ENCODE measurements at places on chromosomes 2 and 18.
A peak's percentile ranks its signal among the peaks of the same experiment; 100 is the strongest.

DNA sequence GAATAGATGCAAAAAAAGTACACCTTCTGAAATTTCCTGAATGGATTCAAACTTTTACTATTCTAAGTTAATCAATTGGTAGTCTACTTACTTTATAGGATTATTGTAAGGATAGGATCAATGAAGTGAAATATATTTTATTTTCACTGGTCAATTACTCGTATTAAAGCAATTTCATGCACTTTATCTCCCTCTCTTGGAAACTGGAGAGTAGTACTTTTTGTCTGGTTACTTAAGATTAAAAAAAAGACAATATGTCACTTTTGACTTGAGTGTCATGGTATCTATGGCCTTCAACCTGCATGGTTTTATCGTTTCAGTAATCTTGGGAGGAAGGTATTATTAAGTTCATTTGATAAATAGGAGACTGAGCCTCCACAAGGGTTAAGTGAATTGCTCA lies 1.0 kb upstream of the KYNU start:
- no peak for DNase-seq

GRCh38 chr2:59339837-59340207 lies 1098.7 kb upstream of the FANCL start:
- DNase-seq, result no peak

GRCh38 chr2:173831312-173832229 lies 133.6 kb downstream of the SP3 start:
- no peak for DNase-seq

DNA sequence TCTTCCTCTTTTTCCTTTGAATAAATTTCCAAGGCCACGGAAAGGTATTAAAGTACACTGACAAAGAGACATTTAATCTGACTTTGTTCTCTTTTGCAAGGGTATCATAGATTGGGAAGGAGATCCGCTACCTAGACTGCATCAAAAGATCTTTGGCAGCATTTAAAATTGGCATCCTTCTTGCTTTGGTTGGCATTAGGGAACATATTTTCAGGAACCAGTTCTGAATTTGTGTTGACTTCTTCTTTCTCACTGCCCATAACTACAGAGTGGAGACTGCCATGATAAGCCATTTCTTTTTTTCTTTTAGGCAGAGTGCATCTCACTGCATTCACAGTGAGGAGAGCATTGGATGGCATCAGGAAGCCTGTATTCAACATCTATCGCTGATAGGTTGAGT lies 83.4 kb downstream of the DOCK10 start:
- no peak for DNase-seq

GRCh38 chr2:190177249-190178040 lies 114.9 kb upstream of the MSTN start:
- DNase-seq, result no peak

GRCh38 chr2:40556293-40556692 lies 104.4 kb upstream of the SLC8A1 start:
- DNase-seq, result no peak

- DNase-seq, result no peak
These were observed 285.1 kb upstream of the SLC14A2 start for GRCh38 chr18:45330170-45330594.

- no peak for DNase-seq
These were observed 76.3 kb upstream of the ID2 start for GRCh38 chr2:8605351-8606065.

DNA sequence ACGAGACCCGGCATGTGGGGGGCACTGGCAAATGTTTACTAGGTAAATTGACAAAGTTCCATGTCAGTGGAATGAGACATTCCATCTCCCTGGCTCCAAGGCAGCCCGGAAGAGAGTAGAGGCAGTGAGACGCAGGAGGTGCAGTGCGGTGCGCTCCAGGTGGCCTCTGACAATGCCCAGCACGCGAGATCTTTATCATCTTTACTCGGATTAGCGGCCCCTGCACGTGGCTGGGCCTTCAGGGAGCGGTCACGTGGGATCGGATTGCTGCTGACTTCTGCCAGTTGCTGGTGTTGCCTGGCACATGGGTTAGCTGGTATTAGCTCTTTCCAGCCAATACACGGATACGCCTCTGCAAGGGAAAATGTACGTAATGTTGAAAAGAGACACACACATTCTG lies 151.2 kb upstream of the ALKAL2 start:
- DNase-seq, result no peak

- no peak for DNase-seq
These were observed 36.4 kb downstream of the TACR1 start for GRCh38 chr2:75162897-75163296.

GRCh38 chr2:45005261-45006002 lies 3.8 kb downstream of the SIX2 start:
- no peak for DNase-seq

GRCh38 chr2:197793456-197793855 lies 8.3 kb upstream of the BOLL start:
- no peak for DNase-seq

GRCh38 chr2:109607766-109608165 lies 6.0 kb downstream of the SEPTIN10 start:
- DNase-seq, result no peak

GRCh38 chr2:209614690-209615369 lies 156.8 kb upstream of the UNC80 start:
- DNase-seq, result no peak

- no peak for DNase-seq
These were observed 24.1 kb downstream of the GPR35 start for GRCh38 chr2:240649331-240649730.

DNA sequence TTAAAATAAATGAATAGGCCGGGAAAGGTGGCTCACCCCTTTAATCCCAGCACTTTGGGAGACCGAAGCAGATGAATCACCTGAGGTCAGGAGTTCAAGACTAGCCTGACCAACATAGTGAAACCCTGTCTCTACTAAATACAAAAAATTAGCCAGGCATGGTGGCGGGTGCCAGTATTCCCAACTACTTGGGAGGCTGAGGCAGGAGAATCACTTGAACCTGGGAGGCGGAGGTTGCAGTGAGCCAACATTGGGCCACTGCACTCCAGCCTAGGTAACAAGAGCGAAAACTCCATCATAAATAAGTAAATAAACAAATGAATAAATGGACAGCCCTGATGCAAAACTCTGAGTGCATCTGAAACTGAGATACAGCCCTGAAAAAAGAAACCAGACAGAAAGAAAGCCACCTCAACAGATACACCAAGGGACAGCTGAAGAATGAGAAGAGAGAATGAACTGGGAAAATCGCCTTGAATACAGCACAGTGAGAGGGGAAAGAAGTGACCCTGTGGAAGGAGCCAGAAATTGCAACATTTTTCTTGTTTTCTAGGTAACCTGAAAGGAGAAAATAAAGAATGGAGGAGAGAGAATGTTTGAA lies 64.4 kb downstream of the TRABD2A start:
- DNase-seq, result no peak

DNA sequence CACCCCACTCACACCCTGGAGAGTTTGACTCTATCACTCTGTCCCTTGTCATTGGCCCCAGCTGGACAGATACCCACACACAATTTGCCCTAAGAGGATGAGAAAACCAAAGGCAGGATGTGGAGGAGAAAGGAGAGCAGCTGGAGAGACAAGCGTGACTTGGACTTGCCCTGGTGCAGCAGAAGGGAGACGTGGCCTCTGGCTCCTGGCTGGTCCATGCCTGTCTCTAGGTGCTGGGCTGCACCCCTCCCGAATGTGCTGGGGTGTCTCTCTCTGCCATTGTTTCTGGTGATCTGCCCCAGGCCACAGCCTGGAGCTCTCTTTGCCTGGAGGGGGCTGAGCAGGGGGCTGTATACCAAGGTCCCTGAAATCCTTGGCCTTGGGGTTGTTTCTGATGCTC lies 88.7 kb upstream of the HDAC4 start:
- DNase-seq, result no peak

- no peak for DNase-seq
These were observed 93.6 kb upstream of the FZD5 start for GRCh38 chr2:207863345-207863744.

DNA sequence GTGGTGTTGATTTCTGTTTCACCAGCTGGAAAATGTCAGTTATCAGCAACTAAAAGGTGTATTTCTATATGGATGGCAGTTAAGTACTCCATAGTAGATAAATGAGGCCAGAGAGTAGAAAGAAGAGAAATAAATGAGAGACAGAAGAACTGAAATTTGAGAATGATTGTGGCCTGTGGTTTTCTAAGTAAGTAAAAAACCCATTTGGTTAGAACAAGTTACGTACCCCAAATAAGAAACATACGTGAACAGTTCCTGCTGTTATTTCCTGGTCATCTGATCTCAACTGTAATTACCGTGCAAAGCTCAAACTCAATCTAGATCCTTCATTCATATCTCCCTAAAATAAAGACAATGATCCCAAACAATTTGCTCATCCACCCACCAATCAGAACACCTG lies 181.3 kb downstream of the PID1 start:
- DNase-seq, result no peak

DNA sequence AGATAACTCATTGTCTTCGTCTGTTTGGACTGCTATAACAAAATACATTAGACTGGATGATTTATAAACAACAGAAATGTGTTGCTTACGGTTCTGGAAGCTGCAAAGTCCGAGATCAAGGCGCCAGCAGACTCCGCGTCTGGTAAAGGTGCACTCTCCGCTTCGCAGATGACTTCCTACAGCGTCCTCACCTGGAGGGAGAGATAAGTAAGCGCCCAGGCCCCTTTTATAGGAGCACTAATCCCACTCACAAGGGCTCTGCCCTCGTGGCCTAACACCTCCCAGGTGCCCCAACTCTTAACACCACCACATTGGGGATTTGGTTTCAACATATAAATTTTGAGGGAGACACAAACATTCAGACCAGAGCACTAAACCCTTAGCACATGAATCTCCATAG lies 51.3 kb downstream of the SERTAD2 start:
- no peak for DNase-seq

GRCh38 chr18:56034949-56035348 lies 447.0 kb upstream of the TCF4 start:
- DNase-seq, result no peak

- DNase-seq, result no peak
These were observed 17.5 kb downstream of the TGOLN2 start for GRCh38 chr2:85310330-85310729.

DNA sequence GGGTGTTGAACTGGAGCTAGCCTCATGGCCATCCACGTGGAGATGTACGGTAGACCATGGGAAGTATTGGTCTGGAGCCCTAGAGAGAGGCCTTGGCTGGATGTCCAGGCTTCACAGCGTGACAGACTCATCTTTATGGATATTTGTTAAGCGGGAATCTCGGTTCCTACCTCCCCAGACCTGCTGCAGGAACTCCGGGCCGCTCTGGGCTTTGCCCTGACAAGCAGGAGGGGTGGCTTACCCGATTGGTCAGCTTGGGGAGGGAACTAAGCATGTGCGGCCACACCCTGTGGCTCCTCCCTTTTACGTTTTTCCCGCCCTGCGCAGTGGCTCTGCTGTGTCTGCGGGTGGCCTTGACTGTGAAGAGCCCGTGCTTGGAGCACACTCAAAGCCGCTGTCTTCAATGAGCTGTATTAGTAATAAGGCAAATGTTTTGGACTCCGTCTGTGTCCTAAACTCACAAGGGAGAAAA lies 52.3 kb downstream of the PAPOLG start:
- DNase-seq, result no peak

- no peak for DNase-seq
These were observed 2.8 kb upstream of the LBX2 start for GRCh38 chr2:74502147-74502719.

DNA sequence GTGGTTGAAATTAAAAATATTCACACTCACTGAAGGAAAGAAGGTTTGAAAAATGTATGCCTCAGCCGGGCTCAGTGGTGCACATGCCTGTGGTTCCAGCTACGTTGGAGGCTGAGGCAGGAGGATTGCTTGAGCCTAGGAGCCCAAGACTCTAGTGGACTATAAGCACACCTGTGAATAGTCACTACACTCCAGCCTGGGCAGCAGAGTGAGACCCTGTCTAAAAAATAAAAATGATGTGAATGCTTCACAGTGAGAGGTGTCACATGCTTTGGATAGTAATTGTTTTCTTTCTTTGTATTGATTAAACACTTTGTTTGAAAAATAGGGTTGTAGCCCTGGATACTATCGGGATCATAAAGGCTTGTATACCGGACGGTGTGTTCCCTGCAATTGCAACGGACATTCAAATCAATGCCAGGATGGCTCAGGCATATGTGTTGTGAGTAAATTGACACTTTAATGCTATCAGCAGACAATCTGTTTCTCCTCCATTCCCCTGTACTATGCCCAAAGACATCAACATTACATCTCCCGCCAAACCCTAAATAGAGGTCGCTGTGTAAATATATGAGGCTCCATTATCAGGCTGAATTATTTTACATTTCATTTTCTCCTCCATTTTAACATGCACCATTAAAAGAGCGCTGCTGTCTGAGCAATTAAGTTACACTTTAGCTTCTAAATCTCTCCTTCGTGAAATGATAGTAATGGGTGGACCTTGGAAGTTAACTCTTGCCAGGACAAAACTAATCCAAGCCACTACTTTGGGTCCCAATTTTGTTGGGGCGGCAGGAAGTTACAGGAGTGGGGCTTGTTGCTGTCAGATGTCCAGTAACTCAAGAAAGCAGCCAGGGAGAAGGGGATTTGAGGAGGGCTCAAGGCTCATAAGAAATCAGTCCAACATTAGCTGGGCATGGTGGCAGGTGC lies 138.3 kb upstream of the TTC39C start:
- no peak for DNase-seq

- DNase-seq, result no peak
These were observed 172.9 kb downstream of the CELF4 start for GRCh38 chr18:37392648-37393047.

GRCh38 chr2:176471949-176472348 lies 202.7 kb downstream of the MTX2 start:
- no peak for DNase-seq

DNA sequence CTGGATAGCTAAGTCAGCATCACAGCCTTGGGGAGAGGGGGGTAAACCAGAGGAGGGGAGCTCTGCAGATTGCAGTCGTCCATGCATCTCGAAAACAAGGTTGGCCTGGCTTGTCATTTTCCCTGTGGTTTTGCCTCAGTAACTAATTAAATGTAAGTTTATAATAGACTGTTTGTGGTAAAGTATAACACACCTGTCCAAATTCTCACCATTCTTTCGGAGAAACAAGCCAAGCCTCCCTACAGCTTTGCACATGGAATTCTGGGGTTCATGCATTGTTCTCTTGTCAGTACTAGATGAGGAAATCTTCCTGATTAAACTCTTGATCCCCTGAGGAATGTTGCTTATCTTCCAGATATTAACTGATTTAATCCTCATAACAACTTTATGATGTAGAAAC lies 1065.2 kb upstream of the FAM98A start:
- DNase-seq, result no peak

GRCh38 chr2:203328760-203329540 lies 756 bp downstream of the ABI2 start:
- peak; percentile 53 for DNase-seq

DNA sequence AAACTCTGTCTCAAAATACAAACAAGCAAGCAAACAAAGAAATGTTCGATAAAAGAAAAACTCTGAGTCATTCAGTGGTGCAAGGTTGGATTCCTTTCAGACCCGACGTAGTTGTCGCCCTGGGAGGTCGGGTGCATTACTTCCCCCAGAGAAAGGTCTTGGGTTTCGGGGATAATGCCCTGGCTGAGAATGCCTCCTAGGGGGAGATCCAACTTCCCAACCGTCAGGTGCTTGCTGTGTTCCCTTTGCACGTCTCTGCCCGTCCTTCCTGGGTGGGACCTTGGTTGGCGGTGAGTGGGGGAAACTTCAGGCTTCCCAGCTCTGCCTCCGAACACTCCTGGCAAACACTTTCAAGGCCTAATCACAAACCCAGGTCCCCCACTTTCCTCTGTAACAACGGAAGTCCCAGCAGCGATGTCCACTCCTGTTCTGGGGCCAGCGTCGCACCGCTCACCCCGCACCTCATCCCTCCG lies 609 bp downstream of the TPGS2 start:
- no peak for DNase-seq
